ENCODE measurements at places on chromosomes 4 and X.

DNA sequence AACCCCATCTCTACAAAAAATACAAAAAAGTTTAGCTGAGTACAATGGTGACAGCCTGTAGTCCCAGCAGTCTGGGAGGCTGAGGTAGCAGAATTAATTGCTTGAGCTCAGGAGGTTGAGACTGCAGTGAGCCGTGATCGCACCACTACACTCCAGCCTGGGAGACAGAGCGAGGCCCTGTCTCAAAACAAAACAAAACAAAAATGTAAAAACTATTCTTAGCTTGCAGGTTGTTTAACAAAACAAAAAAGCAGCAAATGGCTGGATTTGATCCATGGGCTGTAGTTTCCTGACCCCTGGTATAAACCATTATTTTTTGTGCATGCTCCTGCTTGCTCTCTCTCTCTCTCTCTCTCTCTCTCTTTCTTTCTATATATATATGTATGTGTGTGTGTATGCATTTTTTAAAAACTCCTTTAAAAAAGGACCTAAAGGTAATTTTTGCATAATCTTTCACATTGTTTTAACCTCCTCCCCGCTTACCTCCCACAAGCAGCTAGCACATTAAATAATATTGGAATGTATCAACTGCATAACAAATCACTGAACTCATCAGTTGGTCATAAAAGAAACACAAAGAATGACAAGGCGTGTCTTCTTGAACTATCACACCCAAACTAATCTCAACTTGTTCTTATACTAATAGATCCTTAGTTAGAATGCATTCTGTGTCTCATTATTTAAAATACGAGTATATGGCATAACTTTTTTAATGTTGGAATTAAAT is 4.8 kb downstream of the AREG start:
- no peak for DNase-seq

GRCh38 chrX:130119312-130119898 is 9.1 kb upstream of the ELF4 start:
- no peak for DNase-seq

DNA sequence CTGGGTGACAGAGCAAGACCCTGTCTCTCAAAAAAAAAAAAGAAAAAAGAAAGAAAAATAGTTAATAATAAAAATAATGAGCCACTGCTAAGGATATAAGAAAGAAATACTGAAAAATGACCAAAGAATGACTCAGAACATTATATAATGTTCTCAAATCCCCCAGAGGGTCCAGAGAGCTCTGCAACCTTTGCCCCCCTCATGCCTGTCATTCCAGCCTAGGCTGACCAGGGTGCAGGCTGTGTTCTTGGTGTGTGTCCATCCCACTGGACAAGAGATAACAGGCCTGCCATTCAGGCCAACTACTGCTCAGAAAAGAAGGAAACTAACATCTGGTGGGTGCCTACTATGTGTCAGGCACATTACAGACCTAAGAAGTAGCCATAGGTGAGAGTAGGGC is 72.7 kb upstream of the EDNRA start:
- peak; percentile 36 for DNase-seq

- DNase-seq = no peak
Observed at GRCh38 chrX:153689654-153690465, 2.1 kb downstream of the SLC6A8 start.

- no peak for DNase-seq
Observed at GRCh38 chr4:169164669-169165415, 105.9 kb downstream of the SH3RF1 start.

- DNase-seq = no peak
Observed at GRCh38 chr4:129929052-129929451, 833.1 kb downstream of the C4orf33 start.

GRCh38 chr4:139808808-139809756 is 143.5 kb downstream of the MGST2 start:
- DNase-seq = no peak

GRCh38 chr4:151004222-151004621 is 10.9 kb downstream of the LRBA start:
- DNase-seq = no peak

- DNase-seq = no peak
Observed at GRCh38 chrX:23251043-23251442, 83.6 kb upstream of the PTCHD1 start.

- DNase-seq = peak; percentile 53
Observed at GRCh38 chrX:39152106-39152649, 350.9 kb downstream of the MID1IP1 start.

DNA sequence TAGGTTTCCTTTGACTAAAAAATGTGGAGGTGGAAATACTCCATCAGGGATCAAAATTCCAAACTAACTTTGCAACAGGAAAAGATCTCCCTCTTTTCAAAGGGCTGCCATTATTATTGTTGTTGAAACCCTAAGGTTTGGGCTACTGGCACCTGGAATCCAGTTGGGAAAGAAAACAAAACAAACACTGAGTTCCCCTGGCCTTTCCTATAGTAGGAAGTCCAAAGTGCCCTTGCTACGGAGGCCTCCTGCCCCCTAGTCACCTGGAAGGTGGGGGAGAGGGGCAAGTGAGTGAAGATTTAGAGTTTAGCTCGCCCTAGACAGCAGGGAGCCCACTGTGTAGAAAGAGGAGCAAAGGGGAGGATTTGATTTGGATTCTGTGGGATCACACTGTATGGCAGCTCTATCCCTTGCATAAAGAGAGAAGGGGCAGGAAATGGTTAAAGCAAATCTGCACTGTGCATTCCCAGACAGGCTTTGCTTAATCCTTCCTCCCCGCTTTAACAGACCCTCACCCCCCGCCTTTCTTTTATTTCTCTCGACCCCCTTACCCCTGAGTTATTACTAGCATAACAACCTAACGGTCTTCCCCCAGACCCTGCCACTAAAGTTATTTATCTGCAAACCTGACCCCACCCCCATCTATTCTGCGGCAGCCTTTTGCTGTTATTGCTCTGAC is 627 bp upstream of the FAT4 start:
- no peak for DNase-seq

DNA sequence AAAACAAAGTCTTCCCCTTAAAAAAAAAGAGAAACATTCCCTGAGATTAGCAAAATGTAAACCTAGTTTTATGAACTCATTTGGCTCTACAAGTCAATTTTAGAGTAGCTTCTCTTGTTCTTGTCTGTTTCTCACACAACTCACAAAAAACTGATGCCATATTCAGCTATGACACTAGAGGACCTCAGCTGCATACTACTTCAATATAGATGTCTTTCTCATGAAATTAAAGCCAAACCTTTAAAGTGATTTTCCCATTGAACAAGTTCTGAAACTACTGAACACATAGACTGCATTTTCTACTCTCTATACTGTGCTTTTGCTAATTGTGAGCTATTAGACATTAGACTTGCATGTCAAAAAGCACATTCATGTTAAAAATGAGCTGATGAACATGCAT is 49.8 kb downstream of the TBCK start:
- DNase-seq = no peak

DNA sequence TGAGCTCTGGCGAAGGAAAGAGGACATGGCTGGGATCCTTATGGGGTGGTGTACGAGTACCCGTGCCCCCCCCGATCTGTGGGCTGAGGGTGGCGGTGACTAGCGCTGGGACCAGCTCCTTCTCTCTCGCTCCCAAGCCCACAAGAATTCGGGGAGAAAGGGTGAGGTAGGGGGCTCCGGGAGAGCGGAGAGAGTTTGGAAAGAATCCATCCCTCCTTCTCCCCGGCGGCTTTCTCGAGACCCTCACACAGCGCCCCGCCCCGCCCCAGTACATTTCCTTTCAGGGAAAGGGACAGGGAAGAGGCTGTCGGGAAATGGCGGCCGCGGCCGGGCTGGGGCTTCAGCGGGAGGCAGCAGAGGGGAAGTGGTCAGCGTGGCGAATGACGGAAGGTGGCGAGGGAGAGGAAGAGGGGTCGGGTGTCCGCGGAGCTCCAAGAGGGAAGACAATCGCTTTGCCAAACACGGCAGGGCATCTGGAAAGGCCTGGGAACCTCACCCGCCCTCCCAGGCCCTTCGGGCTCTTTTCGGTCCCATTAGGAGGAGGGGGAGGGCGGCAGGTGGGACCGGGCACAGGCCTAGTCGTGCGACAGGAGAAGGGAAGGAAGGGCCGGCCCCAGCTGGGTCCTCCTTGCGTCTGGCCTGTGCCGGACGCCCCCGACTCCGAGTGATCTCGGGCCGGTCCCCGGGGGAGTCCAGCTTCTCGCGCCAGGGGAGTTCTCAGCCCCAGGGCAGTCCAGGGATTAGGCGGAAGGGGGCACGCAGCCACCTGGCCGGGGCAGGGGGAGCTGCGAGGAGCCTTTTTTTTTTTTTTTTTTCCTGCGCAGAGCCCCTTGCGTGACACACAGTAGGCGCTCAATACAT is 10.2 kb downstream of the HNRNPH2 start:
- peak; percentile 83 for DNase-seq

GRCh38 chrX:68865300-68865699 is 36.5 kb downstream of the EFNB1 start:
- no peak for DNase-seq

GRCh38 chr4:6917461-6918271 is 8.0 kb downstream of the TBC1D14 start:
- peak; percentile 85 for DNase-seq

DNA sequence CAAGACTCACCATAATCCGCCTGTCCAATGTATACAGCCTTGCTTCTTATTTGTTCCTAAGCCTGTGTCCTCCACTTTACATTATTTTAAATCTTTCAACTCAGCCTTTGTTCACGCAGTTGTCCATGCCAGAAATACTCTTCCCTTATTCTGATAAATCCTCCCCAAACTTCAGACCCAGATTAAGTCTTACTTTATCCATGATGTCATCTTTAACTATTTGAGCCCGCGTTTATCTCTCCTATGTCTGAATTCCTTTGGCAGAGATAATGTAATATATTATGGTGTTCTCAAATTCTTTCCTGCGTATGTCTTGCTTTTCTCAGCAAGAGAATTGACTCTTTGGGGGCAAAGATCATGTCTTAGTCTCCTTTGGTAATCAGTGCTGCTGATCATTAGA is 129.6 kb downstream of the LUZP4 start:
- no peak for DNase-seq

DNA sequence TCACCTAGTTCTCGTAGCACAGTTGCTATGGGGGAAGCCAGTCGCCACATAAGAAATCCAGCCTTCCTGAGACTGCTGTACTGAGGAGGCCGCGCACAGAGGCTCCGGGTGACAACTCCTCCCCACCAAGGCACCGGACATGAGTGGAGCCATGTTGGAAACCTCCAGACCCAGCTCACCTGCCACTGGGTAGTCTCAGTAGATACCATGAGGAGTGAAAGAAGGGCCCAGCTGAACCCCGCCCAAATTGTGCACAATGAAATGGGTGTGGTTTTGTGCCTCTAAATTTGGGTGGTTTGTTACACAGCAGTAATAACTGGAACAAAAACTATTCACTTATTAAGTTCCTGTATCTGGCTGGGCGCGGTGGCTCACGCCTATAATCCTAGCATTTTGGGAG is 198.7 kb downstream of the BCOR start:
- no peak for DNase-seq

GRCh38 chr4:76488455-76488854 is 53.4 kb downstream of the SHROOM3 start:
- DNase-seq = no peak

DNA sequence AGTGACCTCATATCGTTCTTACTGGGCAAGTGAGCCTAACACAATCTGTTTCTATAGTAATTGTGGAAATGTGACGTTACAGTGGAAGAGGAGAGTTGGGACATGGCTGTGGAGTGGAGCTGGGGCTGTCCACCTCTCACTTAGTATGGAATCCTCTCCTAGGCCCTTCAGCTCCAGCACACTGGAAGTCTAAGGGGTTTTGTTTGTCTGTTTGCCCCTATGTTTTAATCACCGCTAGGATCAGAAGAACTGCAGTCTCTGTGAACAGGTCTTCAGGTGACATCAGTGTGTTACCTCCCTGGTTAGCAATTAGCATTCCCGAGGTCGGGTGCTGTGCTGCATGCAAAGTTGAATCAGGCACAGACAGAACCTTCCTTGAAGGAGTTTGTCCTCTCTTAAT is 49.3 kb upstream of the CLDN34 start:
- no peak for DNase-seq

- DNase-seq = no peak
Observed at GRCh38 chr4:101259876-101260275, 87.5 kb downstream of the PPP3CA start.

DNA sequence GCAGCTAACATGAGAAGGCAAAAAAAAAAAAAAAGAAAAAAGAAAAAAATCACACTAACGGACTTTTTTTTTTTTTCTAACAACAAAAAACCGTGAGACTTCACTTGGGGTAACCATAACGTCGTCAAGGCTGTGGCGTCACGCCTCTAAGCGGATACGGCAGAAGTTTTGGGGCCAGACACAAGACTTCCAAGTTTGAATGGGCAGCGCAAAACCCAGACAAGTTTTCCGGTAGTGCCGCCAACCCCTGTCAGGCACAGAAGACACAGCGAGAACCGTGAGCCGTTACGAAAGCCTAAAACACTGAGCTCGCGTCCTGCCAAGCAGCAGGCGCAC is 556 bp upstream of the SMARCA5 start:
- DNase-seq = no peak

GRCh38 chr4:109025471-109026076 is 262.7 kb upstream of the ETNPPL start:
- DNase-seq = no peak

DNA sequence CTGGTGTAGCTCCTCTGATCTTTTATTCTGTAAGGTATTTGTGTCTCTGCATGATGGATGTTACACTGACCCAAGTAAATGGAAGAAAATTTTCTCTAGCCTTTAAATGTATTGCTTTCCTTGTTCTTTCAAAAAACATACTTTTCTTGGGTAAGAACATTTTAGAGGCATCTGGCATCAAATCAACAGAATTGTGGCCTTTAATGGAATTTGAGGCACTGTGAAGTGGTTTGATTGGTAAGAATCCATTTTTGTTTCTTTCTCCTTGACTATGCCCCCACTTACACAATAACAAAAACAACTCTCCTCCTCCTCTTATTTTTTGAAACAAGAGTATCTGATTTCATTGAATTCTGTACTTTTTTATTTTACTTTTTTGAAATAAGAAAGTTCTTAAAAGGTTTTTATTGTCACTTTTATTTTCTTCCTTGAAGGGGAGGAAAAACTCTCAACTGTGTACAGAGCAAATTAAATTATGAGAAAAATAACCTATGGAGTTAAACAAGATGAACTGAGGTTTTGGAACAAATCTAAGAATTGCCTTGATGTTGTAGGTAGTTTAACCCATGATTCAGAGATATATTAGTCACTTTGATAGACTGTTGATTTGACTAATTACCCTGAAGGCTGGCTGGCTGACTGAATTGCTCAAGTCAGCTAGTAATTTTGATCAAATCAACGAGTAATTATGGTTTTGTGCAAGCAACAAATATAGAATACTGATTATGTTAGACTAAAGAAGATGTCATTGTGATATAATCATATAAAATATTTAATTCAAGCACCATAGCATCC is 146.4 kb downstream of the FHIP1A start:
- no peak for DNase-seq

GRCh38 chr4:106473515-106473914 is 104.9 kb upstream of the GIMD1 start:
- DNase-seq = no peak

DNA sequence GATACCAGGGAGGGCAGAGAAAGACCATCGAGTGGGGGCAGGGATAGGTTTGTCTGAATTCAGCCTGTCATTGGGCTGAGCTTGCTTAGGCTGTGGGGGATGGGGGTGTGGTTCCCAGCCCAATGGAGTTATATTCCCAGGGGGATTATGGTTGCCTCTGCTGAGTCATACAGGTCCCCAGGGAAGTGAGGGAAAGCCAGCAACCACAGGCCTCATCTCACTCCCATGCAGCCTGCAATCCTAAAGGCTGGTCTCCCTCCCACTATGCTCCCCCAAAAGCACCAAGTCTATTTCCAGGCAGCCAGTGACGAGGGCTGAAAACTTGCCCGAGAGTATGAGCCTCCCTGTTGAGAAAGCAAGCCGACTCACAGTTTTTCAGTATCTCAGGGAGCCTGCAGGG is 39.3 kb downstream of the AFM start:
- no peak for DNase-seq

GRCh38 chrX:154827194-154828015 is 7.1 kb downstream of the SMIM9 start:
- no peak for DNase-seq
